Stimulated activated CD4-positive, alpha-beta T cell treated with anti-CD3 and anti-CD28 coated beads, Interleukin-15, amount 100 ng/mL, for 1 hour (primary cell): ENCODE measurements at places on chromosomes 5 and 9.

- no peak for DNase-seq
Measured at GRCh38 chr9:16221822-16222547, 648.5 kb downstream of the BNC2 start.

- no peak for DNase-seq
Measured at GRCh38 chr5:155285706-155286105, 272.2 kb downstream of the KIF4B start.

GRCh38 chr9:124218438-124218982 is 39.2 kb upstream of the NEK6 start:
- no peak for DNase-seq

DNA sequence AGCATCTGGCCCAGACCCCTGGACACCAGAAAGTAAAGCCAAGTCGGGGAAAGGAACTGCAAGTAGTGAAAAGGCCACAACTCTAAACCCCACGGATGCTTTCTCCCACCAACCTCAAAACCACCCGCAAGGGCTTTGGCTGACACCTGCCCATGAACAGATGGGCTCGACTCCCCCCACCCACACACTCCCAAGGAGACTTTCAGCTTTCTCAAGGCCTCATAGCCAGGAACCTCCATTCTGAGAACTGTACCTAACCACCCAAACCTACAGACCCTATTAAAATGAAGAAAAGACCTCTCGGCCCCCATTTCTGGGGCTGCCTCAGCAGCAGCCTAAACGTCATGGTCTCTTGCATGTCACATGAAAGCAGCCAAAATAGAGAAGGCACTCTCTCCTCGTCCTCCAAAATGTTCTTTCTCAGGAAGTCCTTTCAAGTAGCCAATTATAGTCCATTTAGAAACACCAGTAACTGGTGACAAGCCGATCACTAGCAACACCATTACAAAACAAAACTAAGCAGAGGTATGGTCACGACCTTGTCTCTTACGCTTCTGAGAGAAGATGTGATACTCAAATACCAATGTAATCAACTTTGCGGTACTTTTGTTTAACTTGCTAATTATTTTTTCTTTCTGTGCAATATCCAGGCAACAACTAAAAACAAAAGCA is 2.9 kb downstream of the B4GALT1 start:
- no peak for DNase-seq

DNA sequence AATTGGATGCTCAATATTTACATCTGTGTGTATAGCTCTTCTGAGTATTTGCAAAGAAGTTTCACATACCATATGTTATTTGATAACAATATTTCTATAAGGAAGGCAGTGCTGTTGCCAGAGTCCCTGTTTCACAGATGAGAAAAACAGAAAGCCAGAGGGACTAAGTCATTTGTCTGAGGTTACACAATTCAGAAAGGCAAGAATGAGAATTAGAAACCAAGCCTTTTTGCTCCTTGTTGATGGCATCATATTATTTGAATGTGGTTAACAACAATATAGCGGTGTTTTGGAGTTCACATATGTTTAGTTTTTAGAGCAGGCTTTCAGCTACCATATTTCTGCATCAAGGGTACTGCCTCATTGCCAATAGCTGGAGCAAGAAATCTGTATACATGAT is 110.9 kb upstream of the PRLR start:
- no peak for DNase-seq
